Vagina (tissue), 2 donors: ENCODE measurements at places on chromosomes 6 and 20. TPM values are rescaled to one million over a fixed set of nuclear protein-coding genes. Genes with fewer than 3 reads are reported as not detected.

DNA sequence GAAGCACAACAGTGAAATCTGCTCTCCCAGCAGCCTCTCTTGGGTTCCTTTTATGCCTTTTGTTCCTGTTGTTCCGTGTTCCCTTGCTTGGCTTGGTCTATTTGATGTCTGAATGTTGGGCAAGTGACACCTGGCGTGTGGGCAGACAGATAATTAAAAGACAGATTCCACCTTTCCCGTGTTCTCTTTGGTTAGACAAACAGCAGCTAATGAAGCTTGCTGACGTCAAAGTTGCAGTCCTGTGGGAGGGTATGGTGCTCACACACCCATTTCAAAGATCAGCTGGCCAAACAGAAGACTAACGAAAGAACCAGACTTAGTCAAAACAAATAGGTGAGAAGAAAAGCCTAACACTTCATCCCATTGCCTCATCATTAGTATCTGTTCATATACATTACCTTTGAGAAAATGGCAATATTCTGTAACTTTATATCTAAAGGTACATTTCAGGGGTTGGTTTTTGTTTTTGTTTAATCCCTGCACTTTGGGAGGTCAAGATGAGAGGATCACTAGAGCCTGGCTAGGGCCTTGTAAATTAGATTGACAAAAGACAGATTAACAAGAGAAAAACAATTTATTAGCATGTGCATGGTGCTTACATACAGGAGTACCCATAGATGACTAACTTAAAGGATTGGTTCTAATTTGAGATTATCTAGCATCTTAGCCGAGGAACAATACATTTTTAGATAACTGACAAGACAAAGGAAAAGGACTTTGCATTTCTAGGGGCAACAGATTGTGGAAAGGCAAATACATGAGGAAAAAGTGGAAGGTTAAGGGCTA lies 48.9 kb upstream of the TNFRSF21 start:
- H3K4me3 ChIP-seq = no peak overlapping the region
- H3K4me1 ChIP-seq = no peaks in the 10 kb centered on the region
- no peak overlapping the region for H3K27ac ChIP-seq

ENPP3 gene
- total RNA-seq = 2.0 TPM

- H3K36me3 ChIP-seq = no peaks in the 10 kb centered on the region
- H3K4me1 ChIP-seq = no peaks in the 10 kb centered on the region
- H3K27ac ChIP-seq = no peak overlapping the region
- no peak for DNase-seq
- H3K4me3 ChIP-seq = no peak overlapping the region
These were observed 11.9 kb upstream of the SIRPD start for GRCh38 chr20:1569415-1569881.

DNA sequence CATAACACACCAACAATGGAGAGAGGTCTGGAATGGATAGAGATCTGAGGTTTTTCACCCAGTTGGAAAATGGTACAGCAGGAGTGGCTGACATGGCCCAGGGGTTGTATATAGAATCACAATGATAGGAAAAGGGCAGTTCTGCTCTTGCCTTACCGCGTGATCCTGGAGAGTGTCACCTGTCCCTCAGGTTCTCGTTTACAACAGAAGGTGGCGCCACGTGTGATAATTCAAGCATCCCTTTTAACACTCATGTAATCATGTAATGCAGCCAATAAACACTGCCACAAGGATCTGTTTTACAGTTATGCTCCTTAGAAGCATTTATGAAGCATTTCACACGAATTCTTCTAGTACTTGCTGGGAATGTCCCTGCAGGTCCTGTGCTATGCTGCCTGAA lies 12.9 kb upstream of the WFDC2 start:
- no peaks in the 10 kb centered on the region for H3K27me3 ChIP-seq
- H3K36me3 ChIP-seq = no peaks in the 10 kb centered on the region
- no peak for DNase-seq
- no peaks in the 10 kb centered on the region for H3K4me1 ChIP-seq
- H3K4me3 ChIP-seq = no peak overlapping the region
